NCI-H774 (cell line): ENCODE measurements at places on chromosomes 6 and 20.
A peak's percentile ranks its signal among the peaks of the same experiment; 100 is the strongest.

DNA sequence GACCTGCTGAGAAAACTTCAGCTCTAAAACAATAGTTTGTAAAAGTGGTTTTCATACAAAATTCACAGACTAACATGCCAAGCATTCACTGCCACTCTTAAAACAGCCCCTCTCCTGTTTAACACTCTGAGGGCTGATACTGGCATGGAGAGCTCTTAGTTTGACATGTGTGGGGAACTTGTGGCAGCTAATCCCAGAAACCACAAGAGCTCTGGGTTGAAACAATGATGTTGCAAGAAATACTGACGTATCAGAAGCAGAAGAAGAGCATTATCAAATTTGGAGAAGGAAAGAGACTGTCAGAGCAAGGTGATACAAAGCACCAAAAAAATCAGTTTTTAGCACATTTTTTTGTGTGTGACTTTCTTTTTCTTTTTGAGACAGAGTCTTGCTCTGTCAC lies 5.1 kb downstream of the BEND3 start:
- DNase-seq: no peak

GRCh38 chr6:43009124-43009523 lies 4.6 kb downstream of the MEA1 start:
- DNase-seq: no peak

DNA sequence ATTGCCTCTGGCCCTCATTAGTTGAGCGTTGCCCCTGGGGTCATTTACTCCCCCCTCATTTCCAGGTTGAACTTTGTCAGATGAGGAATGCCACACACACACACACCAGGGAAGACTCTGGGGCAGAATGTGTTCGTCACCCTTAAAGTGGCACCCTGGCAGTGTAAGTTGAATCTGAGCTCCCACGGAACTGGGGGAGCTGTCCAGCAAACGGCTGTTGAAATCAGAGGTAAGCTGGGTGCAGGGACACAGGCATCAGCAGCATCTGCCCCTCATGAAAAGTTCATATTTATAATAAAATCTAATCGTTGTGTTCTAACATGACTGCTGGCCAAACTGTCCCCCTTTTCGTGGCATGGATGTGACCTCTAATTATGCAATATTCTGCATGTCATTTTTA lies 4.3 kb upstream of the MC3R start:
- DNase-seq: no peak

- DNase-seq: no peak
These were observed 226.7 kb downstream of the MEI4 start for GRCh38 chr6:77879527-77879926.

- DNase-seq: no peak
These were observed 265.3 kb downstream of the TFAP2A start for GRCh38 chr6:10149603-10150002.

GRCh38 chr6:85402922-85403321 lies 47.0 kb upstream of the NT5E start:
- no peak for DNase-seq

- no peak for DNase-seq
These were observed 219.2 kb upstream of the SGK1 start for GRCh38 chr6:134537146-134537555.

DNA sequence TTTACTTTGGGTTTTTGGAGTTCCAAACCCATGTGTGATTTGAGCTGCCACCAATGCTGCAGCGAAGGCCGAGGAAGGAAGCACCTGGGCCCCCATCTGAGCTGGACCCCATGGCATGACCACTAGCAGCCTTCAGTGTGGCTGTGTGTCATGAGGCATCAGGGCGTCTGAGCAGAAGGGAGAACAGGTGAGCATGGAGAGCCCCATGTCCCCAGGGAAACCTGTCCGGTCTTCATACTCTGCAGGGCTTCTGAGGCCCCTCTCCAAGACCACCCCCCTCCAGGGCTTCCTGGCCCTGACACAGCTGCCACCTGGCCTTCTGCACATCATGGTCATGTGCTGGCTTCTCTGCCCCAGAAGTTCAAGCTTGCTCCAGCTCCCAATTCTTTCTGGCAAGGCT lies 169.1 kb upstream of the CST7 start:
- DNase-seq: no peak

GRCh38 chr6:109096208-109096607 lies 901 bp downstream of the CEP57L1 start:
- DNase-seq: no peak

- DNase-seq: no peak
These were observed 83.3 kb downstream of the GMDS start for GRCh38 chr6:2162079-2162445.

- no peak for DNase-seq
These were observed 42.8 kb downstream of the MCHR2 start for GRCh38 chr6:99951016-99951805.

DNA sequence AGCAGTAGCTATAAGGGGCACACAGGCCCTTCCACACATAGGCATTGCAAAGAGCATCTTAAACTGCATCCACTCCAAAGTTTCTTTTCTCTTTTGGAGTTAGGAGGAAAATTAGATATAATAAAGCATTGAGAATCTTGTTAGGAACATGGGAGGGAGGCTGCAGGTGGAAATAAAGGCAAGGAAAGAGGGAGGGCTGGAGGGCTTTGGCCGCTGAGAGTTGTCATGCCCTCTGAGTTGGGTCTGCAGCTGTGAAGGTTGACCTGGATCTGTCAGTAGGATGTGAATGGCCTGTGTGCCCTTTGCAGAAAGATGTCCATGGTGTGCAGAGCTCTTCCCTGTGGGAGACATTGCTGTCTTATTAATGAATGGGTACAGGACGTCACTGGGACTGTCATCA lies 134.0 kb downstream of the FNDC1 start:
- no peak for DNase-seq

GRCh38 chr20:53162251-53162835 lies 190.2 kb downstream of the TSHZ2 start:
- peak; percentile 69 for DNase-seq

GRCh38 chr6:70889270-70889669 lies 67.6 kb downstream of the B3GAT2 start:
- DNase-seq: no peak

DNA sequence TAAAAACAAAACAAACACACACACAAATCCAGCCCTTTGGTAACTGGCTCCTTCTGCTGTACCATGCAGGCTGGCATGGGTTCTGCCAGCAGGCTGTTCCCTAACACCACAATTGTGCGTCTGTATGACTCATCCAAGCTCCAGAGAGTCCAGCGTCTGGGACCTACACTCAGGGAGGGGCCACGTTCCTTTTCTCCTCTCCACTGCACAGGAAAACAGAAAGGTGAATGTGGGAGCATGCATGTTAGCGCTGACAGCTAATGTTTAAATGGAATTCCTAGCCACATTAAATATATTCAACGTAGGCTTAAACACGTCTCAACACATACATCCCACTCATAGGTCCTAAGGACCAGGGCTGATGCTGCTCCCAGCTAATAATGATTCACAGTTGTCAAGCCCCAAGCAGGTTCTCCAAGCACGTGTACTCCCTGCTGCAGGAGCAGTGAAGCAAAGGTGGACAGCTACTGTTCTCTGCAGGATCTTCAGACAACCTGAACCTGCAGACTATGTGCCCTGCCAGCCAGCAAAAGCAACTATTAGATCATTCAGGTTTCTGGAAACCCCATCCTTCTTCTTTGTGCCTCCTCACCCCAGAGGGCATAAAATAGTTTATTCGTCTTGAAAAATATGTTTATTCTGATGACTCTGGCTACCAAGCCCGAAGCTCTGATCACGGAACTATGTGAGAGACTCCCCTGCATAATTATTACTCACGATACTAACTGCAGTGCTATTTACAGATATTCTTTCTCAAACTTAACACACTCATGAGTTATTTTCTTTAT lies 20.9 kb downstream of the MAP1LC3A start:
- no peak for DNase-seq

DNA sequence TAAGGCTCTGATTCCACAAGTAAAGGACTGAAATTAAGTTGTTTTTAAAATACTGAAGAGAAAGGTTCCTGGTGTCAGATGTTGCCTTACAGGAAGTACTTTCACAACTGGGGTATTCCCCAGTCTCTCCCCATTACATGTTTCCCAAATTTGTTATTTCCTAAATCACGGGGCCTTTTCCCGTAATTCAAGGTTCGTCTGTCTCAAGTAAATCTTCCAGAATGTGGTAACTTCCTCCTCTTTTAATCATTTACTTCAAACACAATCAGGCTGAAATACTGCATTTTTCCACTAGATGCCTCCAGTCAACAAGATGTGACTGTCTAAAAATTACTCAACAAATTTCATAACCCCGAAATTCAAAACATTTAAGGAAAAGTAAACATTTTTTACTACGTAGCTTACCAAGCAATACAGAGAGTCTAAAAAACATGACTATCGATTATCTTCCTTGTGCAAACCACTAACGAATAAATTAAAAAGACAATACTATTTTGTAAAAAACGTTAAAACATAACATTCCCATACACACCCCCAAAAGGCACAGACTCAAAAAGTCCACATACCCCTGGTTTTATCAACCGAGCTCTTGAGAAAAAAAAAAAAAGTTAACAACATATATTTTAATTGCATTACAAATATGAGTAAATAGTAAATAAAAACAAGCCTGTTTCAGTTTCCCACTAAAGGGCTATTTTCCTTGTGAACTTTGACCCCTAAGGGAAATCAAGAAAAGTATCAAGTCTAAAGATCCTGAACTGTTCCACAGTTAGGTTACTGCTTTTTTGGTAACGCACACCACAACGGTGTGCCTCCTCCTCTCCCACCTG lies 1.7 kb downstream of the SOD2 start:
- DNase-seq: peak; percentile 30

DNA sequence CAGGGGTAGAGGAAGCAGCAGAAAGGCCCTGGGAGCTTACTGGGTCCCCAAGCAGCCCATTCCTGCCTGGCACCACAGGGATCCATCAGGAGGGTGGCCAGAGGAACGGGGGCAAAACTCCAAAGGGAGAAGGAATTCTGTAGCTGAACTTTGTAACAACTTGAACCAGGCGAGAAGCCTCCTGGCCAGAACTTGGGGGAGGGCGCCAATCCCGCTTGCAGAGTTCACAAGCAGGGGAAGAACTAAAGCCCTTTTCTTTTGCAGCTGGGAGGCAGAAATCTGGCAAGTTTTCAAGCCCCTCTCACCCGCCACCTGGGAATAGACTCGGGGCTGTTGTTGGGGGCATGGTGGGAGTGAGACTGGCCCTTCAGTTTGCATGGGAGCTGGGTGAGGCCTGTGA lies 189.1 kb downstream of the PHF3 start:
- no peak for DNase-seq

- DNase-seq: no peak
These were observed 125.8 kb upstream of the BCLAF1 start for GRCh38 chr6:136415351-136416007.

- DNase-seq: no peak
These were observed 3.0 kb upstream of the SEMG2 start for GRCh38 chr20:45218124-45218523.

DNA sequence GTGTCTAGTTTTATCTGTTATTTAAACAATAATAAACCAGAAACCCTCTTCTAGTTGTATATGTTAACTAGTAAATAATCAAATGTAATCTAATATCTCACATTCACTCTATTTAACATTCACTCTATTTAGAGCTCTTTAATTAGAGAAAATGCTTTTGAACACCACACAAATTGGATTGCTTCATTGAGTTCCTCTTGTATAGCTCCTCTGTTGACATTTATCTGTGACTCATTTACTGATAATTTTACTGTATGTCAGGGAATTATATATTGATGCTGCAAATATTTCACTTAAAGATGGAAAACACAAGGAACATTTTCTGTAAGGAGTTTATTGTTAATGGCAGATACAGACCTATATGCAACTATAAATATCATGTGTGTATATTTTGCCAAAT lies 594.6 kb downstream of the COL12A1 start:
- no peak for DNase-seq

GRCh38 chr20:54168961-54169862 lies 4.6 kb downstream of the CYP24A1 start:
- no peak for DNase-seq

DNA sequence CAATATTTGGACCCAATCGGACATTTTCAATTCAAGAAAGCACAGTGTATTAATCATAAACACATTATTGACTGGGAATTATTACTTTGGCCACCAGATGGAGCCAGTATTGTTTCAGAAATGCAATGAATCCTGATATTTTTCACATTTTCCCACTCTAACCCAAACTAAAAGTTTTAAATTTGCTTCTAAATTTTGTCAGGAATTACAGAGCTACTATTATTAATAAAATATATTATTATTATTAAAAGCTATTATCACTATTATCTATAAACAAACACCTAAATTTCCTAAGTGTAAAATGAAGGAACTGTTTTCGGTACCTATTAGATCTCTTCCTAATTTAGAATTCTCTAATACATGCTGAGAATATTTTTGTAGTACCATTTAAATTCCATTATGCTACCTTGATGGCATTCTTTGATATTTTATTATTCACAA lies 245.3 kb downstream of the OGFRL1 start:
- DNase-seq: no peak

DNA sequence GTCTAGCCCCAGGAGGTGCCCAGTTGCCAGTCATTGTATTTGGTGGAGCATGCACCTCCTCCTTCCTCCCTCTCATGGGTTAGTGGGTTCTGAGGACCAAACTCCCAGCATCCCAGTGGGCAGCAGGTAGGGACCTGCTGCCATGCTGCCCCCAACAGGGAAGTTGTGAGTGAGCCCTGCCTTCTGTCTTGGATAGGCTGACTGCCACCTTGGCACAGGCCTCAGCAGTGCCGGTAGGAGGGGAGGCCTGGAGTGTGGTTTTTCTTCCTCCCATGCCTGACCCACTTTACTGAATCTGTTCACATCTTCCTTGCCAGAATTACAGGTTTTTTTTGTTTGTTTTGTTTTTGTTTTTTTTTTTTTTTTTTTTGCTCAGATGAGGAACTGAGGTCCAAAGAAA lies 24.5 kb downstream of the PLCG1 start:
- DNase-seq: no peak

DNA sequence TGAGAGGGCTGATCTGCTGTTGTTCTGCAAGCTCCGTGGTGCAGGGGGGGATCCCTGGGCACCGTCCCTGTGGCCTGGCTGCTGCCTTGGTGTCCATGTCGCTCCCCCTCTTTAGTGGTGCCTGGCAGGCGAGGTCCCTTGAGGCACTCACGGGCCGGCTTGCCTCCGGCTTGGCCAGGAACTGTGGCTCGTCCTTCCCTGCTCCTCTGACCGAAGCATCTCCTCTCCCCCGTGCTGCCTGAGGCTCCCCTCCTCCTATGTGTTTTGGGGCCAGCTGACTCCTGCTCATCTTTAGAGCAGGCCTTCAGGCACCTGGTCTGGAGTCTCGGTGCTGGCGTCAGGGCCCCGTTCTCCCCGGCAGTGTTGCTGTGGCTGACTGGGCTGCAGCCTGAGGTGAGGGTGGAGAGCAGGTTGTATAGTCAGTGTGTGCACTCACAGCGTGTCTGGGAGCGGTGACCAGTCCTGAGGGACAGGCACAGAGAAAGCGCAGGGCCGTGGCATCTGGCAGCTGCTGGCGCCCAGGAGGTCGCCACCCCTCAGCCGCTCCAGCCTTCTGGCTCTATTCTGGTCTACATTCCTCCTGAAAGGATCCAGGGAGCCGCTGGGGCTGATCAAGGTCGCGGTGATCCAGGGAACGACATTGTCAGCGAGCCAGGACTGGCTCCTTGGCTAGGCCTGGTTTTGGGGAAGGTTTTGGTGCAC lies 43.7 kb downstream of the PYGB start:
- DNase-seq: no peak

- no peak for DNase-seq
These were observed 28.0 kb downstream of the PLAGL2 start for GRCh38 chr20:32179515-32179914.
